ENCODE measurements at places on chromosomes 2 and 18.

GRCh38 chr2:196406-196805 lies 67.4 kb downstream of the SH3YL1 start:
- DNase-seq: no peak

DNA sequence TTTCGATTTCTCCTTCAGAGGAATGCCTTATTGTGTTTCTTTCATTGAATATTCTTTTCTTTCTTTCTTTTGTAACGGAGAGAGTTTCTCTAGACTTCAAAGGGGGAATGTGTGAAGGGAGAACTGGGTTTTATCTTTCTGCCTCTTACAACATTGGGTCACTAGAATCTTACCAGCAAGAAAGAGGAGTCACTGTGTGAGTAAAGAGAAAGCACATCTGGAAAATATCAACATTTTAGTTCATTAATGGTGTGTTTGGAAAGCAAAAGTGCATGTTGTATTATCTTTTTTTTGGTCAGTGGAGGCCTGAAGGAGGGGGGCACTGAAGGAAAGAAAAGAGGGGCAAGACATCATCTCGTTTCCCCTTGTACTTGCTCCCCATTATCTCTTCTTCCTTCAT lies 86.6 kb upstream of the THOC1 start:
- no peak for DNase-seq

- no peak for DNase-seq
Observed at GRCh38 chr18:70311726-70312125, 22.9 kb downstream of the SOCS6 start.

DNA sequence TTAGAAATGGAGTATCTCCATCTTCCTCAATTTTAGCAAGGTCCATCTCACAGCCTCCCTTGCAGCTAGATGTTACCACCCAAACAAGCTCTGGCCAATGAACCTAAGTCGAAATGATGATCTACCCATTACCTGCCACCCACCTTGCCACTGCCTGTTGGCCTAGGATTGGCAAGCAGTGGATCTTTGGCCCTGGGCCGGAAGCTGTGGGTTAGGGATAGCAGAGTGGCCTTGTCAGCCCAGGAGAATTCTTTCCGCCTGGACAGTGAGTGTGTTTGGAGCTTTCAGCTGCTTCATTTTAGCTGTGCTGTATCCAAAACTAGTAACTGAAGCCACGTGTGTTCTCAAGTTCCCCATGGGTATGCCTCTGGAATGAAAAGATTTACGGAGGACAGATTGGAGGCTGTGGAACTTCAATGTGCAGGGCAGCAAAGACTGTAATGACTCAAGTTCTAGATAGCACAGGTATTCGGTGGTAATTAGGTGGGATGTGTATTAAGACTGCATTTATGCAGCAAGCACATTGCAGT lies 7.7 kb upstream of the PARD6G start:
- no peak for DNase-seq

GRCh38 chr2:202193305-202193704 lies 45.1 kb downstream of the SUMO1 start:
- no peak for DNase-seq

GRCh38 chr2:236873636-236874035 lies 212.1 kb upstream of the COPS8 start:
- DNase-seq: no peak

GRCh38 chr18:57433482-57433881 lies 1.7 kb upstream of the ONECUT2 start:
- no peak for DNase-seq

DNA sequence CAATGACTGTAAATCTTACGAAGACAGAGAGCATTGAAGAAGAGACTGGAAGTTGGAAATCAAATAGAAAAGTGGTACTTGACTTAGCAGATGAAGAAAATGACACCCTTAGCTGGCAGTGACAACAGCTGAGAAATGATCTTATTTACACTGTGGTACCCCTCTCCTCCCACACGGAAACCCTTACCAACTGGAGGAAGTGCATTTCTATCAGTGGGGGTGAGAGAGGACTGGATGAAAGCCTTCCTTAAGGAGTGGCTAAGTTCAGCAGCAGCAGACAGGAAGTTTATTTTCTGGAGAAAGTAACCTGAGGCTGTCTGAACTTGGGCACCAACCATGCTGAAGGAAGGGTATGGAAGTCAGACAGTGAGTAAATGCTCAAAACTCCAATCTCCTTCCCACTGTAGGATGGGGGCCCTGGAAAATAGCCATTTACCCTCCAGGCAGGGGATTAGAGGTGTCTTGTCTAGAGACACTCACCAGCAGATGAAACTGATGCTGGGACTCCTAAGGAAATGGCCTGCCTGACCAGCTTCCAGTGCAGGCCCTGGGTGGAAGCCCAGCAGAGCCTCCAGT lies 160.2 kb upstream of the NCK2 start:
- no peak for DNase-seq

DNA sequence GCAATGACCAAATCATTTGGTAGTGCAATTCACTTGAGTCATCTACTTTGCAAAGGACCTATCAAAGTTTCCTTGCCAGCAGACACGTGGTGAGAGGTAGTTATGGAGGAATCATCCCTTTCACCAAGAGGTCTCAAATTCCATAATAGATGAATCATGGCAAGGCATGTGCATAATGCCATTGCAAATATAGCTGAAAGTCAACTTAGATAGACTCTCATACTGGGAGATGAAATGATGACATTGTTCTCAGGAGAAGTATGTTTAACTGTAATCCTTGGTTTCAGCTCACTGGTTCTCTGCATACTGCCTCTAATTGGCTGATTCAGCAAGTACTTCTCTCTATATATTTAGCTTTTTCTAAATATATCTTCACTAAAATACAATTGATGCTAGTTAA lies 57.2 kb downstream of the CALCRL start:
- no peak for DNase-seq

- peak; percentile 62 for DNase-seq
Observed at GRCh38 chr2:131104487-131105155, 515 bp upstream of the PLEKHB2 start.

GRCh38 chr18:50727721-50728471 lies 91.9 kb downstream of the MRO start:
- DNase-seq: no peak

- no peak for DNase-seq
Observed at GRCh38 chr2:112195167-112195766, 57.1 kb downstream of the FBLN7 start.

Measured in stimulated activated CD4-positive, alpha-beta T cell treated with anti-CD3 and anti-CD28 coated beads, Interleukin-4, amount 100 ng/mL, for 4 hours (primary cell).